ENCODE measurements at places on chromosomes 4 and X.

- DNase-seq: no peak
- peak overlapping the region; percentile 42 for H3K4me3 ChIP-seq
- no peaks in the 10 kb centered on the region for H3K36me3 ChIP-seq
- H3K27ac ChIP-seq: no peak overlapping the region
- H3K27me3 ChIP-seq: peaks cover 6% of the 10 kb centered on the region
These were observed 16.0 kb downstream of the MCF2 start for GRCh38 chrX:139691843-139692505.

DNA sequence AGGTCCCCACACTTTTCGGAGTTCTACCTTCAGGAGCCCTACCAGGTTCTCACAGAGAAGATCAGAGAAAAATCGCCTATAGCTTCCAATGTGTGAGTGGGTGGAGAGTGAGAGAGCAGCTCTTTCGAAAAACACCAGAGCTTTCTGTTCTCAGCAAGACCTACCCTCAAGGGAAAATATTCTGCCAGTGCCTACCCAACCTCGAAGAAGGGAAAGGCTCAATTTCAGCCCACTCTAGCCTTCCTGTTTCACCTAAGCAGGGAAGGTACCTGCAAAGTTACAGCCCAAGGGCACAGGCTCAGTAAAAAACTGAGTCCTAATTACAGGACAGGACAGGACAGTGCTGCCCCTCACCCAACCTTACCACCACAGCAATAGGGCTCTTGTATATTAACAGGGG is 104.0 kb upstream of the WDR17 start:
- no peaks in the 10 kb centered on the region for H3K27me3 ChIP-seq
- no peaks in the 10 kb centered on the region for H3K36me3 ChIP-seq
- H3K4me3 ChIP-seq: no peak overlapping the region
- H3K4me1 ChIP-seq: no peaks in the 10 kb centered on the region

GRCh38 chr4:120853161-120853935 is 69.2 kb downstream of the PRDM5 start:
- DNase-seq: no peak
- H3K27me3 ChIP-seq: no peaks in the 10 kb centered on the region
- H3K4me3 ChIP-seq: no peak overlapping the region
- H3K27ac ChIP-seq: no peak overlapping the region
- H3K36me3 ChIP-seq: no peaks in the 10 kb centered on the region

- no peaks in the 10 kb centered on the region for H3K36me3 ChIP-seq
- H3K4me1 ChIP-seq: peaks cover 15% of the 10 kb centered on the region
- H3K4me3 ChIP-seq: no peak overlapping the region
- H3K27me3 ChIP-seq: no peaks in the 10 kb centered on the region
- no peak for DNase-seq
These were observed 23.1 kb upstream of the KLHL8 start for GRCh38 chr4:87243426-87244053.

- H3K4me3 ChIP-seq: no peak overlapping the region
- H3K27me3 ChIP-seq: no peaks in the 10 kb centered on the region
- no peak overlapping the region for H3K27ac ChIP-seq
- H3K36me3 ChIP-seq: peaks cover 45% of the 10 kb centered on the region
- DNase-seq: peak; percentile 45
These were observed 26.7 kb upstream of the GTPBP6 start for GRCh38 chrX:345020-345925.

DNA sequence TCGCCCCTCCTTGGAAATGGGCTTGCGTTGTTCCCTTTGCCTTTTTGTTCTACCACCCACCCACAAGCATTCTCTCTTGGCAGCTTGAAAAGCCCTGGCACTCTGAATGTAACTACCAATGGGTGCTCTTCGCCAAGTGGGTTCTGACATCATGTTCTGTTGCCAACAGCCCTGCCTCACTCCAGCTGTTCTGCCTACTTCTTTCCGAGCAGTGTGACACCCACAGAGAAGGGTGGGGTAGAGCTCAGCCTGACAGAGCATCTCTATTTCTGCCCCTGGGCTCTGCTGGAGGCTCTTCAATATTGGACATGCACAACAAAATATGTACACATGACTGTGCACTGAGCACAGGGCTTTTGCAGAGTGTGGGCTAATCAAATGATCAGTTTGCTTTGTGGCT is 15.6 kb upstream of the EXOSC9 start:
- no peak overlapping the region for H3K27ac ChIP-seq
- H3K27me3 ChIP-seq: peaks cover 8% of the 10 kb centered on the region
- H3K4me1 ChIP-seq: no peaks in the 10 kb centered on the region
- no peak for DNase-seq
- no peak overlapping the region for H3K4me3 ChIP-seq

- no peaks in the 10 kb centered on the region for H3K36me3 ChIP-seq
- no peaks in the 10 kb centered on the region for H3K27me3 ChIP-seq
- H3K4me3 ChIP-seq: no peak overlapping the region
- no peak for DNase-seq
- peaks cover 9% of the 10 kb centered on the region for H3K4me1 ChIP-seq
These were observed 69.7 kb downstream of the ANKRD50 start for GRCh38 chr4:124642846-124643245.

DNA sequence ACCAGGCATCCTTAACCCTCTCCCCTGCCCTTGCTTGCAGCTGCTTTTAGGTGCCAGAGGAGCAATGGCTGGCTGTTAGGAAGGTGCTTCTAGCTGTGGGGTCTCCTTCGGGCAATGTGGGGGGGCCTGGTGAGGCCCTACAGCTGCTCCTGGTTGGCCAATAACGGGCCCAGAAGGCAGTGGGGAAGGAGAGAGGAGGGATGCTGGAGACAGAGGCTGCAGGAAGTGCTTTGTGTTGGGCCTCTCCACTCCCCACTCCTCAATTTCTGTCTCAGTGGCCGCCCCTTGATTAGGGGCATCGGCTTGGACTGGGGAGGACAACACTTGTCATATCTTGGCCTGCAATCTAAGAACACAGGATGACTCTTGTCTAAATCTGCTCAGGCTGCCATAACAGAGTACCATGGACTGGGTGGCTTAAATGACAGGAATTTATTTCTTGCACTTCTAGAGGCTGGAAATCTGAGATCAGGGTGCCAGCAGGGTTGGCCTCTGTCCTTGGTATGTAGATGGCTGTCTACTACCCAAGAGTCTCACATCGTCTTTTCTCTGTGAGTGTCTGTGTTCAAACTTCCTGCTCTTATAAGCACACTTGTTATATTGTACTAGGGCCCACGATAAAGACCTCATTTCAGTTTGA is 374.3 kb downstream of the MID1IP1 start:
- no peaks in the 10 kb centered on the region for H3K36me3 ChIP-seq
- H3K27me3 ChIP-seq: no peaks in the 10 kb centered on the region
- H3K4me3 ChIP-seq: no peak overlapping the region
- no peak for DNase-seq

GRCh38 chrX:153476666-153477363 is 6.4 kb upstream of the HAUS7 start:
- H3K4me3 ChIP-seq: no peak overlapping the region
- H3K27ac ChIP-seq: no peak overlapping the region
- no peaks in the 10 kb centered on the region for H3K36me3 ChIP-seq

DNA sequence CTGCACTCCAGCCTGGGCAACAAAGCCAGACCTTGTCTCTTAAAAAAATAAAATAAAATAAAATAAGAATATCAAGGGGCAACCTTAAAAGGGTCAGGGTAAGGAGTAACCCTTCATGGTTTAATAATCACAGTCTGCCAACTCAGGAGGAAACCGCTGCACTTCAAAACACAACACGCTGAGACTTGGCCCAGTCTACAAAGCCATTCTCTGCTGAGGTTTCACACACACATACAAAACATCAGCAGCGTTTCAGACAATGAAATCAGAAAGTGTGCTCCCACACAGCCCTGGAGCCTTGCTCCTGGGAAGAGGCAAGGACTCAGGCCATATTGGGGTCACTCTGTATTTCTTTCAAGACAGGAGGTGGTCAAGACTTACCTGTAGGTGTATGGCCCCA is 18.3 kb downstream of the SCARB2 start:
- H3K36me3 ChIP-seq: peaks cover 33% of the 10 kb centered on the region
- no peaks in the 10 kb centered on the region for H3K27me3 ChIP-seq
- H3K4me3 ChIP-seq: no peak overlapping the region
- peaks cover 62% of the 10 kb centered on the region for H3K4me1 ChIP-seq
- peak overlapping the region; percentile 63 for H3K27ac ChIP-seq

GRCh38 chr4:112361181-112361791 is 64.1 kb downstream of the ALPK1 start:
- no peak overlapping the region for H3K4me3 ChIP-seq
- H3K27me3 ChIP-seq: no peaks in the 10 kb centered on the region
- H3K36me3 ChIP-seq: peaks cover 12% of the 10 kb centered on the region
- no peak overlapping the region for H3K27ac ChIP-seq
- no peaks in the 10 kb centered on the region for H3K4me1 ChIP-seq

- no peaks in the 10 kb centered on the region for H3K27me3 ChIP-seq
- H3K4me1 ChIP-seq: no peaks in the 10 kb centered on the region
- H3K4me3 ChIP-seq: no peak overlapping the region
- H3K36me3 ChIP-seq: no peaks in the 10 kb centered on the region
- no peak for DNase-seq
- no peak overlapping the region for H3K27ac ChIP-seq
These were observed 27.9 kb upstream of the NDNF start for GRCh38 chr4:121100093-121100775.

Data from suprapubic skin (tissue), 4 donors.